Stimulated activated CD4-positive, alpha-beta T cell treated with anti-CD3 and anti-CD28 coated beads, Interleukin-12 subunit alpha, Interleukin-12 subunit beta, amount 100 ng/mL, for 24 hours (primary cell): ENCODE measurements at places on chromosomes 12 and 14.

- no peak for DNase-seq
These were observed 62.3 kb downstream of the ETV6 start for GRCh38 chr12:11711651-11712327.

- no peak for DNase-seq
These were observed 4.3 kb downstream of the RNASE1 start for GRCh38 chr14:20798318-20798717.

GRCh38 chr14:93090826-93091555, 24.7 kb downstream of the ITPK1 start:
- no peak for DNase-seq

DNA sequence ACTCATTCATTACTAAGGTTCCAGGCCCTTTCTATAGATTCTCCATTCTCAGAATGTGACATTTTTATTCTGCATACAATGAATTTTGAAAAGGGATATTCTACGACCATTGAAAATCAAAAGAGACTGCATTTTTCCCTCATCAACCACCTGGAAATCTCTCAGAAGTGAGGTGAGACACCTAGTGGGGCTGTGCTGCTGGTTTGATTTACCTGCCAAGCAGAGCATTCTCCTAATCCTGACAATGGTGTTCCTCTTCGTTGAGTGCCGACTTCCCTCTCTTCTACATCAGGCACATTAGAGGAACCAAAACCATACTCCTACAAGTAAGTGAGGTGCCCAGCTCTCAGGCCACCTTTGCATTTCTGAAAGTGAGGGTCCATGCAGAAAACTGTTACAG, 14.9 kb downstream of the CKB start:
- DNase-seq = no peak

GRCh38 chr12:13193505-13194231, 2.9 kb upstream of the EMP1 start:
- no peak for DNase-seq

DNA sequence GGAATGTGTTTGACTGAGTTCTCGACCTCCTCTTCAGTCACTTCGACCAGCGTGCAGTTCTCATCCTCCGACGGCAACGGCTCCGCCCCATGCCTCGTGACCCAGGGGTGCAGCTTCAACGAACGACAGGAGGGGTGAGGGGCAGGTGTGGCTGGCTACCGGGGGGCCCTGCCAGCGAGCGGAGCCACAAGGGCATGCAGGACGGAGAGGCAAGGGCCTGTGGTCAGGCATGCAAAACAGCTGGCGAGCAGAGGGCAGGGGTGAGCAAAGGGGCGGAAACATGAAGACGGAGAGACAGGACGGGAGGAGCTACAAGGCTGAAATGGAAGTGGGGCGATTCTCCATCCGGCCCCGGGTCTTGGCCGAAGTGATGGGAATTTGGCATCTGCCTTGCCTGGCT, 38.7 kb downstream of the P2RX4 start:
- DNase-seq = no peak

- no peak for DNase-seq
These were observed 32.6 kb downstream of the SIX4 start for GRCh38 chr14:60691383-60692113.

DNA sequence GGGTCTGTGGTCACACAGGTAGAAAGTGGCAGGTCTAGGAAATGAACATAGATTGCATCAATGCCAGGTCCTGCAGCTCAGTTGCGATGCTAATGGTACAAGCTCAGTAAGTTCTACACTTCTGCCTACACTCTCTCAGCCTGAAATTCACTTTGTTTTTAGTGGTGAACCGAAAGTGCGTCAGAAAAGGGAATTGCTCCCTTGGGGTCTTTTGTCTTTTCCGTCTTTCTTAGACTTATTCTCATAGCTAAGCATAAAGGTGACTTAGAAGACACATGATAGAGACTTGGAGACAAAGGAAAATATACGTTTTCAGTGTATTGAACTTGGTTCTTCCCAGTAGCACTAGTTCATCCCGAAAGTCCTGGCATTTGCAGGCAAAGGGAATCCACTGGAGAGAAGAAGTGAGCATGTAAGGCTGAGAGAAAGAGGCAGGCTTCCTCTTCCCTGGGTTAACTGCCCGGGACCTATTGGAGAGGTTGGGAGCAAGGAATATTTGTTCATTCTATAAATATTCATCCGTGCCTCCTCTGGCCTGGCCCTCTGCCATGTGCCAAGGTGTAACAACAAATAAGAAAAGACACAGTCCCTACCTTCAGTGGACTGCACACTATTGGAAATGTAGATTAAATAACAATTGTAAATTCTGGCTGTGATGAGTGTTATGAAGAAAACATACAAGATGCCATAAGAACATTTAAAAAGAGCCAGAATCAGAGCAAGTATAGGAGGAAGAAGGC, 785.8 kb downstream of the MED13L start:
- no peak for DNase-seq

DNA sequence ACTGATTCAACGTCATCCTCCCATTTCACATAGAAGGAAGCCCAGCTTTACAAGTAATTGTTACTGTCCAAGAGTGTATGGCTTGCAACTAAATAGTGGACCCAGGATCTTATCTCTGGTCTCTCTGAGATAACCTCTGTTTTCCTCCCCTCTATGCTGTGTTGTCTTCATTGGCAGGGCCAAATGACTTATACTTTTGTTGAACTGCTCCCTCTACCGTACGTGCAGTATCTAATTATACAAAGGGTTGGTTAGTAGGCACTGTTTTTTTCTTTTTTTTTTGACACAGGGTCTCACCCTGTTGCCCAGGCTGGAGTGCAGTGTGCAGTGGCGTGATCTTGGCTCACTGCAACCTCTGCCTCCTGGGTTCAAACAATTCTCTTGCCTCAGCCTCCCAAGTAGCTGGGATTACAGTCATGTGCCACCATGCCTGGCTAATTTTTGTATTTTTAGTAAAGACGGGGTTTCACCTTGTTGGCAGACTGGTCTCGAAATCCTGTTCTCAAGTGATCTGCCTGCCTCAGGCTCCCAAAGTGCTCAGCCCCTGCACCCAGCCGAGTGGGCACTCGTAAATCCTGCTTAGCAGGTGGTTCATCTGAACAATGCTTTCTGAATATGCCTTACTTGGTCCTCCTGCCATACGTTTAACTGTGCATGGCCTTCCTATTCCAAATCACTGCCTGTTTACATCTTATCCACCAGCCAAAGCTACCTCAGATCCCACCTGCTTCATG, 162.1 kb downstream of the ADCK1 start:
- no peak for DNase-seq

DNA sequence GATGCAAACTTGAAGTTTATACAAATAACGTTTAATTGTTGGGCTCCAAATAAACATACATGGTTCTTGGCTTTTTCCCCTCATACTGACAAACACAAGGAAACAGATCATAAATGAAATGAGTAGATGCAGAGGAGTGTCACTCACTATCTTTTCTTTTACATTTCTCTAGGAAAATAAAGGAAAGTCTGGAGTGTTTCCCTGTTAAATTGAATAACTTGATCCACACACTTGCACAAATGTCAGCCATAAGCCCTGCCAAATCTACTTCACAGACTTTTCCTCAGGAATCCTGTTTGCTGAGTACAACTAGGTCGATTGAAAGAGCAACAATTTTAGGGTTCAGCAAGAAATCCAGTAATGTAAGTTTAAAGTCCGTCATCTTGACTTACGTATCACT, 175.3 kb downstream of the PLCZ1 start:
- no peak for DNase-seq

DNA sequence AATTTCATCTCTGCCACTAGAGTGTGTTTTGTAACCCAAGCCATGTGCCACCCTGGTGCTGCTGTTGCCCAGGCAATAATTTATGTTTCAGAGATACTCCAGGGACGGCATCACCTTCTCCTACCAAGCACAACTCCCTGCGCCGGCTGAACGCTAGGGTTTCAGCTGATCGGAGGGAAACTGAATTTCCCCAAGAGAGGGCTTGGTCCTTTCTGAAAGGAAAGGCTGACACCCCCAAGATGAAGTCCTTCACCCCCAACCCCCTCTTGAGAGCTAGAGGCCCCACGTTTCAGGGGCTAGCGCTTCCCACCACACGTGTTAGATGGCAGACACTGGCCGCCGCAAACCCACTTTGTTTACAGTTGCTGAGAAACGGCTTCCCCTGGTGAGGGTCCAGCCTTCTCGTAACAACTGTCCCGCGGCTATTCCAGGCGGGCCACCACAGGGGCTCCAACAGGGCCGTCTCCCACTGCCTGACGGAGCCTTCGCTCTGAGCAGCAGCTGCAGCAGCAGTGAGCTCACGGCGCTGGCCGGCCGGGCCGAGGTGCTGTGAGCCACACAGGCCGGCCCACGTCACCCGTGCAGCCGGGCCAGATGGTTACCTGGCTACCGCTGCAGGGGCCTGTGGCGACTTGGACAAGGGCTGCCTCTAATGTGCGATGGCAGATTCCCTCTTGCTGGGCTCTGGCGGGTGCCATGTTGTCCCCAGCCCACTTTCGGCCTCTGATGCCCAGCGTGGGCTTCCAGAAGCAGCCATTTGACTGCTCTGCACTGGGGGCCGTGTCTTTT, 66.4 kb downstream of the TESC start:
- DNase-seq = no peak

DNA sequence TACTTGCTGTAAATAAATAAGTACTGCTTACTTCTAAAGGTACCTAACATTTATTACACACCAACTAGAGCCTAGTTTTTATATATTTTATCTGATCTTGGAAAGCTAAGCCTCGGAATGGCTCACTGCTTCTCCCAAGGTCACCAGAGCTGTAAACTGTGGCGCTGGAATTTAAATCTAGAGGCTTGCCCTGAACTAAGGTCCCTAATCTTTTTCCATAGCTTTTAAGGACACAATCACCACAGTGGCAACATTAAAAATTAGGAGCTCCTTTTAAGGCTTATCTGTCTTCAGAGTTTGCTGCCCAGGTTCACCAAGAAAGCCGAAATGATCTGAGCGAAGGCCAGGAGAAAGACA, 670 bp downstream of the CCNB1IP1 start:
- no peak for DNase-seq

GRCh38 chr14:68736471-68736871, 56.4 kb downstream of the ZFP36L1 start:
- no peak for DNase-seq

DNA sequence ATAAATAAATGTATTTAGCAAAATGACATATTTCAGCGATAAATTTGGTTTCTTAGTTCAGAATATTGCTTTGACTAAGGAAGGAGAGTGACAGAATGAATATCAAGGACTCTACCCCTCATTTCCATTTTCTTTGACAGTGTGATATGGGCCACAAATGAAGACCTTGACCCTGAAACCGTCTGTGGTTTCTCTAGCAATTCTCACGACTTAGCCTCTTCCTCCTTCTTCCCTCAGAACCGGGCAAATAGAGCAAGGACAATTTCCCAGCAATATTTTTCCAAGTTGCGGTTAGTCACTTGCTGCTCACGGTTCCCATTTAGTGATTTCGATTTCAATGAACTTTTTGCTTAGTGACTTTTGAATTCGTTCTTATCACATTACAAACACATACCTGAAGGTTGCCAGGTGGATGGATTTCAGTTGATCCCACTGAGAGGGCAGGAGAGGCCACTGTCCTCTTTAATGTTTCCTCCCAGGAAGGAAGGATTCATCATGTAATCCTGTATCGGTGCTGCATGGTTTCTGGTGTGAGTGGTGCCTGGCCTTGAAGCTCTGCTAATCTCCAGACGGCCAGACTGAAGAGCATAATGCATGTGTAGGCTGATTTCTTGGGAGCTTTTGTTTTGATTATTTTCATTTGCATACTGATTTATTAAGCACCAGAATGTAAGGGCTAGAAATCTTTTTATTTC, 77.6 kb downstream of the CHST11 start:
- no peak for DNase-seq

GRCh38 chr12:92943482-92944250, 14.6 kb upstream of the EEA1 start:
- DNase-seq = no peak

GRCh38 chr14:39716987-39717570, 284.8 kb upstream of the FBXO33 start:
- no peak for DNase-seq

DNA sequence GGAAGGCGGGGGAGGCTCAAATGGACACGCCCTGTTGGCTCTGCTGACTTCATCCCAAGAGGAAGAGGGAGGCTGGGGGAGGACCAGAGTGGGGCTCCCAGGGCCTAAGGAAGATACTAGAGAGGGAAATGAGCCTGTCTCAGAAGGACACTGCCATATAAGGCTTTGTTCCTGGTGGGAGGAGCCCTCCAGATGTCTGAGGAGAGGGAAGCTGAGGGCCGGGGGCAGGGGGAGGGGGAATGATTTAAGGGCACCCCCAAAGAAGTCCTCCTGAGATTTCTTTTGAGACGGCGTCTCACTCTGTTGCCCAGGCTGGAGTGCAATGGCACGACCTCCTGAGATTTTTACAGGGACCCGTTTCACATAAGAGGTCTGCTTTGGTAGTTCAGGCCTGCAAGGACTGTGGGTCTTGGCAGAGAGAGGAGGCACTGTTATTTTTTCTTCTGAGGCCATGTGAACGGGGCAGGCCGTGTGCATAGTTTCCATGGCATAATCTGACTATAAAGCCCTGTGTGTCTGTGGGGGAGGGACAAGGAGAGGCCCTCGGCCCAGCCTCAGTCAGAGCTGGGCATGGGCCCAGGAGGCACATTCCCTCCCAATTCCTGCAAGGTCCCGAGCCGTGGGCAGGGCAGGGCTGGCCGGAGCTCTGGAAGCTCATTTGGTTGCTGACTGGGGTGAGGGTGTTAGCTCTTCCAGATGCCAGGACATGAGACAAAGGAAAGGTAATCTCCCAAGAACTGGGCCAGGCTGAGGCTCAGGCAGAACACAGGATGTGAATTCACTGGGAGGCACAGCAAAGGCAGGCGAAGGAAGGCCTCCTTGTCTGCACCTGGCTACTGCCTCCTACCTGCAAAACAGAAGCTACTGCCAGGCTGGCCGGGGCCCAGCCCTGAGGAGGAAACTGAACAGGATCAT, 22.2 kb upstream of the PLEKHG3 start:
- no peak for DNase-seq

GRCh38 chr12:113222730-113223531, 1.7 kb downstream of the TPCN1 start:
- no peak for DNase-seq

- DNase-seq = no peak
These were observed 3.1 kb downstream of the MCRS1 start for GRCh38 chr12:49564686-49565405.

DNA sequence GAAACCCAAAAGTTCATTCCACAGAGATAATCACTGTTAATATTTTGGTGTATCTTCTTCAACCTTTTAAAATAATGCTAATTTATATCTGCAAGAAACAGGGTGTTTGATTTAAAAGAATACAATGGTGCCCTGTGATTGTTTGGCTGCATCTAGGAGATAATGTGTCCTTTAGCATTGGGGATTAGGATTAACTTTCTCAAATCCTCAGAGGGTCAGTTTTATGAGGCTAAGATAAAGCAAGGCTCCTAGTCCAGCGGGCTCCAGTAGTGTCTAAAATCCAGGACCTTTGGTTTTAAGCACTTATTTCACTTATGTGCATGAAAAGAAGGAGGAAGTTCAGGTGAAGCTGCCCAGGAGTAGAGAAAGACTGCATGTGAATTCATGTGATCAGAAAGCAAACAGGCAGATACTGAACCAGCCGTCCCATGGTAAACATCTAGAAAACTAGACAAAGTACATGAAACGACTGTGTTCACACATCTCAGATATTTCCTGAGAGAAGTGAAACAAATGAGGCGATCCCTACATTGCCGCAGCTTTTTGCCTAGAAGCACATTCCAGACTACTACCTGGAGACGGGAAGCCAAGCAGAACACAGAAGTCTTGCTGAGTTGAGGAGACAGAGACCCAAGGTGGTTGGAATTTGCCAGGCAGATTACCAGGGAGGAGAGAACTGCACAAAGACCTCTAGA, 129.1 kb upstream of the MAX start:
- DNase-seq = no peak

- no peak for DNase-seq
These were observed 26.9 kb upstream of the CCDC88C start for GRCh38 chr14:91444335-91445020.

GRCh38 chr12:104686196-104686595, 229.4 kb downstream of the CHST11 start:
- DNase-seq = no peak
